Adrenal gland (tissue), 19 donors: ENCODE measurements at places on chromosomes 16 and 17. TPM values are rescaled to one million over a fixed set of nuclear protein-coding genes. Genes with fewer than 3 reads are reported as not detected.

SPNS3 gene
- total RNA-seq = 10.5 TPM

DNA sequence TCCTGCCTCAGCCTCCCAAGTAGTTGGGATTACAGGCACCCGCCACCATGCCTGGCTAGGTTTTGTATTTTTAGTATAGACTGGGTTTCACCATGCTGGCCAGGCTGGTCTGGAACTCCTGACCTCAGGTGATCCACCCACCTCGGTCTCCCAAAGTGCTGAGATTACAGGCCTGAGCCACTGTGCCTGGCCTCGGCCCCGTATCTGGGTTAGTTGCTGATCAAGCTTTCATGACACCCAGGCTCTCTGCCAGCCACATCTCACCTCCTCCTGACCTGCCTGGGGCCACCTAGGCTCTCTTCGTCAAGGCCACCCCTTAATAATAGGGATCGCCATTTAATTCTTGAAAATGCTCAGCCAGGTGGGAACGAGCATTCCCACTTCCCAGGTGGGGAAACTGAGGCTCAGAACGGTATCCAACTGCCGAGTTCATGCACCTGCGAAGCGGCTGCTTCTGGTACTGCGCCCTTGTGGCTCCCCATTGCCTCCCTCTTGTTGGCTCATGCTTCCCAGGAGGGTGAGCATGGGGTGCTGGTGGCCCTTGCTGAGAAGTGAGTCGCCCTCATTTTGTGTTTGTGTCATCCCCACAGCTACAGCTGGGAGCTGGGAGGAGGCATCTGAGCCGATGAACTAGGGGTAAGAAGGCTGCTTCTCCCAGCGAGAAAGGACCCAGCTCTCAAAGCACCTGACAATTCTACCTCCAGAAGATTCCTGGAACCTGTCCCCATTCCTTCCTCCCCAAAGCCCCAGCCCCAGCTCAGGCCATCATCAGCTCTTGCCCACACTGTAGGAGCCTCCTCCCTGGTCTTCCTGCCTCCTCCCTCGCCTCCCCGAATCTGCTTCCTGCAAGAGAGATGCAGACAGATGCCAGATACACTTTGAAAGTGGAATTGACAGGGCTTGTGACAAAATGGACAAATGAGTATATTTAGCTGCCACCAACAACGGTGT lies 17.3 kb upstream of the SNN start:
- DNase-seq = no peak

CD300LB gene
- 0.24 TPM for total RNA-seq

GDPD3 gene
- total RNA-seq = 5.3 TPM

KCNJ16 gene
- total RNA-seq = 0.12 TPM

GRCh38 chr17:57125406-57125805 lies 40.4 kb downstream of the AKAP1 start:
- DNase-seq = no peak

GRCh38 chr17:2174468-2175293 lies 119.8 kb downstream of the HIC1 start:
- peak; percentile 89 for DNase-seq

AIPL1 gene
- not detected for total RNA-seq

CDRT15L2 gene
- not detected for total RNA-seq

GRCh38 chr16:17125671-17126070 lies 345.1 kb downstream of the XYLT1 start:
- DNase-seq = no peak

- DNase-seq = no peak
Observed at GRCh38 chr17:66702106-66702936, 132.6 kb upstream of the CACNG5 start.

DNA sequence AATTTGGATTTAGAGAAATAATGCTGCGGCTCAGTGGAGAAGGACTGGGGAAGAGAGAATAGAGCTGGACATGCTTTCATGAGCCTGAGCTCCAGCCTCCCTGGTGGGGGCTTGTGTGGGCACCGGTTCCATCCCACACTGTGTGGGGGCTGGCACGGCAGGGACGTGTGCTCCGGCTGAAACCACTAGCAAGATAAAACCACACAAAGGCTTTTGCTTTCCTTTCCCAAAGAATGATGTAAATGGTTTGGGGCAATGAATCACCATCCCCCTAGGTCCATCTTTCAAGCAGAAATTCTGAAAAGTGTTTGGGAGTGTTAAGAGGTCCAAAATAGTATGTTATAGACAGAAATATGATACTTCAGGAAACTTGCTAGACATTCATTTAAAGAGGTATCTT lies 77.0 kb downstream of the CDH11 start:
- no peak for DNase-seq

- DNase-seq = peak; percentile 12
Observed at GRCh38 chr16:8887431-8887765, 5.2 kb downstream of the LITAFD start.

TPSG1 gene
- not detected for total RNA-seq

SNF8 gene
- total RNA-seq = 88.6 TPM

MMP28 gene
- 11.1 TPM for total RNA-seq

DNA sequence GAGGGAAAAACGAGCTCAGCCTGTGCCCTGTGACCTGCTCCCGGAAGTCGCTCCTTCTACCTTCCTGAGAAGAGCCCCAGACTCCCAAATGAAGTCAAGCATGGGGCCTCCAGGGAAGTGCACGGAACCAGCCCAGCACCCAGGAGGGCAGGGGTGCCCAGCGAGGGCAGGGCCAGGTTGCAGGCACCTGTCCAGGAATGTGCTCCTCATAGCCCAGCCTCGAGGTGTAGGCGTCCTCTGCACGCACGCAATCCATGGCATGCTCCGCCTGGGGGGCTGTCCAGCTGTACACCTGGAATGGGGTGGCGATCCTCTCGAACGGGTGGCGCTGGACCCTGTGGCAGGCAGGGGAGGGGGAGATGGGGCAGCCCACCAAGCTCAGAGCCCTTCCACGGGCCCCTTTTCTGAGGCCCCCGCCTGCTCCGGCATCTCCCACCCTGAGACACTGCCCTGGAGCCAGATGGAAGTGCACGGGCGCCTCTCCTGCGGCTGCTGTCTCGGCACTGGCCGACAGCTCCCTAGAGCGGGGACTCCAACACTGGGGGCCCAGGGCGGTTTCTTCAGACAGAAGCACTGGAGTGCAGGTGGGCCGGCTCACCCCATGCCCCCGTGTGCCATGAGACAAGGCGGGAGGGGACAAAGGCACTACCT lies 10.9 kb downstream of the CLUH start:
- DNase-seq = peak; percentile 20

GRCh38 chr16:27600381-27600780 lies 50.4 kb downstream of the KATNIP start:
- DNase-seq = no peak

DNA sequence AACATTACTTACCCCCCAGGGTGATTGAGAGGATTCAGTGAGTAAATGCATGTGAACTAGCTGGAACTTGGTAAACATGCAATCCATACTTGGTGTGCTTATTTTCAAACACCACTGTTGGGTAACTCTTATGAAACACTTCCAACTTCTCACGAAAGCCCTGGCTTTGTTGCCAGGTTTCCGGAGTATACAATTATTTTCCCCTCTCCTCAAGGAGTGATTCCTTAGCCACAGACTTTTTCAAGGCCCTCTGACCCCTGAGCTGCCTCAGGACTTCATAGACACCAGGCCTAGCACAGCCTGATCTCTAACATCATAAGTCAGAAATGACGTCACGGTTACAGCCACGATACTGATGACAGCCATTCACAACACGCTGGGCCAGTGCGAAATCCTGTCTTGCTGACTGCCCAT lies 27.6 kb downstream of the HSD17B2 start:
- DNase-seq = no peak

CA5A gene
- not detected for total RNA-seq

GRCh38 chr17:78257810-78258322 lies 26.4 kb downstream of the TMEM235 start:
- no peak for DNase-seq

DNA sequence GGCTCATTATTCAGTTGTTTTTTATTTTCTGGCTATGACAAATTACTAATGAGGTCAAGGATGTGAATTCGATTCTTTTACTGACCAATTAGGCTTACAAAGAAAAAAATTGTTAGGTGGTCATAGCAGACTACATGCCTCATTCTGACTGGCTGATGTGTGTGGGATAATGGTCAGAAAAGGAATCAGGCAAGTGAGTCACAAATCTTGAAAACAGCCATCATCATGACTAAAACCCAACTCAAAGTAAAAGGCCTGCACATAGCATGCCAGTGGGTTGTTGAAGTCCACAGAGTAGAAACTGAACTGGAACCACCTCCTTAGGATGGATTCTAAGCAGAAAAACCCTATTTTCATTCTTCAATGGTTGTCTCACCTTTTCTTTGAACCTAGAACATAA lies 8.6 kb downstream of the RPGRIP1L start:
- no peak for DNase-seq

NLRC3 gene
- total RNA-seq = 1.5 TPM

ZNF747 gene
- 16.3 TPM for total RNA-seq

DNA sequence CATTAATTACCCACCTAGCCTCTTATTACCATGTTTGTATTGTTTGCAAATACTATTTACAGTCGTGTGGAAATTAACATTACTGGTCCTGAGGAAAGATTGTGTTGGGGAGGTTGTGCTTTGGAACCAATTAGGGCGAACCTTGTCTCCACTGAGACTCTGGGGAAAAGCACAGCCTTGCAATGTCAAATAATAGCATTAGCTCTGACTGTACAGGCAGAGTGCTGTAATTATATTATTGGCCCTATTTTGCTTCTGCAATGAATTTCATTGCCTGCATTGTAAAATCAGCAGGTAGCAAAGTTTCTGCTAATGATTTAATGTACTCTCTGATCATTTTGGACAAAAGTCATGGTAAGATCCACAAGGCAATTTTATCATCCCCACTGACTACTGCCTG lies 97.0 kb downstream of the WWOX start:
- DNase-seq = no peak

SOX9 gene
- 5.2 TPM for total RNA-seq

TLCD3A gene
- 4.9 TPM for total RNA-seq

DNA sequence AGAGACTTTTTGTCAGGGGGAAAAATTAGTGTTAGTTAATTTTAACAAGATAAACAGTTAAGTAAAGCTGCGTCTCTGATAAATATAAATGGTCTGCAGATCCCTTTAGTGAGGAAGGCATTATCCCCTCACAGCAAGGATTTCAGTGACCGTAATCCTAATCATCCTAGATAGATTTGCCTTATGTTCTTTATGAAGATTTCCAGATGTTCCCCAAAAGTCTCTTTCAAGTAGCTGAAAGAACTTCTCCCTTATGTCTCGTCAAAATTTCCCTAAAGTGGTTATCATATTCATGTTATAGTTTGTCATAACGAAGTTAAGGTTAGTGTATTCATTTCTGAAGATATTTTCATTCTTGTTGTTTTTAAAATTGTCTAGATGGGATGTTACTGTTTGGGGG lies 5.6 kb downstream of the MOSMO start:
- no peak for DNase-seq

DNA sequence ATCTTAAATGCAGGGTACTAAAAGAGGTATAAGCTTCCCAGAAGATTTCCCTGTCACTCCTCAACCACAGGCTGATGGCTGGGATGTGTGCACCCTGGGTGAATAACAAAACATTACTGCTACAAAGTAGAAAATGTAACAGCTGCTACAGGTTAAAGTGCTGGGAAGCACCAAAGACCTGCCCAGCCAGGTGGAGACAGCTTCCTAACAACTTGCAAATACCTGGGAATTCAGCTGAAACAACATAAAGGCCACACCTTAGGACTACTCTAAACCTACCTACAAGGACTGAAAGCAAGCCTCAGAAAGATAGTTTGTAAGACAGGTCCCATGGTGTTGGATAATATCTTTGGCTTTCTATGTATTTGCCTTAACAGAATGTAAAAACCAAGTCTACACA lies 118.5 kb downstream of the CEP112 start:
- DNase-seq = no peak

DNA sequence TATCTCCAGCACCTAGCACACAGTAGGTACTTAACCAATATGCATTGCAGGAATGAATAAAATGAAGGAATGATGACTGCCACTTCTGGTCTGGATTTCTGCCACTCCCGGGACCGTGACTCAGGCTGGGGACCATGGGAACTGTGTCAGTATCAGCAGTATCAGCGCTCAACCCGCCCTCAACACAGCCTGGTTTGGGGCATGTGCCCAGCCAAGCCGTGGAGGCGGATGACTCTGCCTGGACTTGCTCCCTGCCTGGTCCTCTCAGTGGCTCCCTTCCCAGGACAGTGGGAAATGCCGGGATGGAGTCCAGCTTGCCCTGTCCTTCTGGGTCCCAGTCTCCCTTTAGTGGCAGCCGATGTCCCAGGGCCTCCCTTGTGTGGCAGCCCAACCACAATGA lies 55.1 kb downstream of the SRCIN1 start:
- DNase-seq = peak; percentile 96

- DNase-seq = no peak
Observed at GRCh38 chr16:67071476-67072048, 38.2 kb upstream of the PHAF1 start.

DNA sequence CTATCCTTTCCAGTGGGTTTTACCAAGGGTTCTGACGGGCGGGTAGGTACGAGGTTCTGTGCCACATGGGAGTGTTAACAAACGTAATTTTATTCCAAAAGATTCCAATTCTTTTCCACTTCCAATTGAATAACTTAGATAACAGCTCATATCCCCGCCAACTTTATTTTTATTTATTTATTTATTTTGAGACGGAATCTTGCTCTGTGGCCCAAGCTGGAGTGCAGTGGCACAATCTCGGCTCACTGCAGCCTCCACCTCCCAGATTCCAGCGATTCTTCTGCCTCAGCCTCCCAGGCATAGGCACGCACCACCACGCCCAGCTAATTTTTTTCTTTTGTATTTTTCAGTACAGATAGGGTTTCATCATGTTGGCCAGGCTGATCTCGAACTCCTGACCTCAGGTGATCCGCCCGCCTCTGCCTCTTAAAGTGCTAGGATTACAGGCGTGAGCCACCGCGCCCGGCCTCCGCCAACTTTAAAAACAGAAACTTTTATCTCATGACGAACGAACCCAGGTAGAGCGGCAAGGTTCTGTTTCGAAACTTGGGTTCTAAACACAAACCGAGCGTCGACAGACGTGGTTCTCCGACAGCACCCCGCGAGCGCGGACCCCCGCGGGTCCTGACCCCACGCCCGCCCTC lies 613 bp downstream of the ECI1 start:
- peak; percentile 67 for DNase-seq

DNA sequence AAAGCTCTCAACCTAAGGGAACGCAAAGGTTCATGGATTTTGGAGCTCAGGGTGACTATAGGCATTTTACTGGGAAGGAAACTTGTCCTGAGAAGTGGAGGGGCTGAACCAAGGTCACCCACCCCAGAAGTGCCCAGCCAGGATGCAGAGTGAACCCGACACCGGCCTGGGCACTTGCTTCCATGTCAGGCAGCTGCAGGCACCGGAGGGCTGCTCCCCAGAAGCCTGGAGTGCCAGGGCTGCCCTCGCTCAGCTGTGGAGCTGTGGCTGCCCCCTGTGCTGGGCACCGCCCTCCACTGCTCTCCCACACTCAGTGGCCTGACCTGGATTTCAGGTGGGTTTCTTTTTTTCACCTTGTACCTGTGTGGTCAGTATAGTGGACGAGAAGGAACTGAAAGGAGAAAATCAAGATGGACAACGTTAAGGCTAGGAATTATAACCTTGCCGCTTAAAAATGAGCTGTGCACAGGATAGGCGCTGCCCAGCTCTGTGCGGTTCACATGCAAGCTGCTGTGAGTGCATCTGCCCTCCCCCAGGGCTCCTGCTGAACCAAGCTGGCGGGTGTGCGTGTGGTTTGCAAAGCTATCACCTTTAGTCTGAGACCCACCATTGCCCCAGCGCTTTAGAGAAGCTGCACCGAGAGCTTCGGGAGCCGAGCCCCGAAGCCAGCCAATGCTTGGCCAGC lies 2.2 kb downstream of the MAPK8IP3 start:
- DNase-seq = peak; percentile 48
